ENCODE measurements at places on chromosomes 6 and 20. TPM values are rescaled to one million over a fixed set of nuclear protein-coding genes. Genes with fewer than 3 reads are reported as not detected.

COL9A3 gene
- 0.43 TPM for total RNA-seq

EDEM2 gene
- 62.4 TPM for total RNA-seq

TIAM2 gene
- total RNA-seq = 4.4 TPM

MRAP2 gene
- total RNA-seq = not detected

HLA-DQA2 gene
- total RNA-seq = not detected

LCA5 gene
- total RNA-seq = 2.4 TPM

THBD gene
- 7.9 TPM for total RNA-seq

TRERF1 gene
- 13.6 TPM for total RNA-seq

COL20A1 gene
- total RNA-seq = not detected

WFDC5 gene
- not detected for total RNA-seq
